ENCODE measurements at places on chromosomes 6 and 20.

GRCh38 chr20:46073443-46073842 is 16.3 kb downstream of the NCOA5 start:
- DNase-seq, result no peak

DNA sequence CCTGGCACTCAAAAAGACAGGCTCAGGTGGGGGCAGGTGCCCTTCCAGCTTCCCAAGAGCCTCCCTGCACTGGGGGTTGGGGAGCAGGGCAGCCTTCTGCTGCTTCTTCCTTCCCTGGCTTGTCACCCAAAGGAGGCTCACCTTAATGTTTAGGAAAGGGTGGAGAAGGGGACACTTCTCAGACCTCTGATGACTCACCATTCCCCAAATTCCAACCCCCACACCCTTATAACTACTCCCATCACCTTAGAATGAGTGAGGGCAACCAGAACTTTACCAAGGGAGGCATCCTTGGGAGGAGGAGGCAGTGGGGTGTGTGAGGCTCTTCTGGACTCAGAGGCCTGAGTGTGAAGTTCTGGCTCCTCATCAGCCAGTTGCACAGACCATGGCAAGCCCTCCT is 15.2 kb upstream of the FOXP4 start:
- DNase-seq, result no peak

DNA sequence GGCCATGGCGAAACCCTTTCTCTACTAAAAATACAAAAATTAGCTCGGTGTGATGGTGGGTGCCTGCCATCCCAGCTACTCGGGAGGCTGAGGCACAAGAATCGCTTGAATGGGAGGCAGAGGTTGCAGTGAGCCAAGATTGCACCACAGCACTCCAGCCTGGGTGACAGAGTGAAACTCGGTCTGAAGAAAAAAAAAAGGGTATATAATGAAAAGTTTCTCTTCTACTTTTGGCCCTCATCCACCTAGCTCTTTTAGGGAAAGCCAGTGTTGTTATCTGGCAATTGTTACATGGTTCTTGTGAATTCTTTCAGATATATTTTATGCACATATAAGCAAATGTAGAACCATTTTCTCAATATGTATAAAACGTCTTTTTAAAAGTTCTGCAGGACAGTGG is 19.0 kb downstream of the KIF3B start:
- DNase-seq, result no peak

DNA sequence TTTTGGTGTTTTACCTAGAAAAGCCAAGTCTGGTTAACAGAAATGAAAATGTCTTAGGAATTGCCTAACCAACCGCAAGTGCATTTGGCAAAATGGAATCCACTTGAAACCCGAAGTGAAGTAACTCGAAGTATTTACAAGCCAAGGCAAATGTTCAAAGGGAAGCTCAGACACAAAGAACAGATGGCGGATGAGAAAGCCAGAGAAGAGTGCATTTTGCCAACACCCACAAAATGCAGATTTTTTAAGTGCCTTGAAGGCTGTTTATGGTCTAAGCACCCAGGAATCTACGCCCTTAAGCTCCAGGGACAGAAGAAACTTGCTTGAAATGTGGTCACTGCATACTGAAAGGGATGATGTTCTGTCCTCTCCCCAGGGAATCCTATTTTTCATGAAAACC is 70.0 kb upstream of the TBXT start:
- no peak for DNase-seq

GRCh38 chr6:111482188-111482958 is 645 bp downstream of the REV3L start:
- peak; percentile 81 for DNase-seq

DNA sequence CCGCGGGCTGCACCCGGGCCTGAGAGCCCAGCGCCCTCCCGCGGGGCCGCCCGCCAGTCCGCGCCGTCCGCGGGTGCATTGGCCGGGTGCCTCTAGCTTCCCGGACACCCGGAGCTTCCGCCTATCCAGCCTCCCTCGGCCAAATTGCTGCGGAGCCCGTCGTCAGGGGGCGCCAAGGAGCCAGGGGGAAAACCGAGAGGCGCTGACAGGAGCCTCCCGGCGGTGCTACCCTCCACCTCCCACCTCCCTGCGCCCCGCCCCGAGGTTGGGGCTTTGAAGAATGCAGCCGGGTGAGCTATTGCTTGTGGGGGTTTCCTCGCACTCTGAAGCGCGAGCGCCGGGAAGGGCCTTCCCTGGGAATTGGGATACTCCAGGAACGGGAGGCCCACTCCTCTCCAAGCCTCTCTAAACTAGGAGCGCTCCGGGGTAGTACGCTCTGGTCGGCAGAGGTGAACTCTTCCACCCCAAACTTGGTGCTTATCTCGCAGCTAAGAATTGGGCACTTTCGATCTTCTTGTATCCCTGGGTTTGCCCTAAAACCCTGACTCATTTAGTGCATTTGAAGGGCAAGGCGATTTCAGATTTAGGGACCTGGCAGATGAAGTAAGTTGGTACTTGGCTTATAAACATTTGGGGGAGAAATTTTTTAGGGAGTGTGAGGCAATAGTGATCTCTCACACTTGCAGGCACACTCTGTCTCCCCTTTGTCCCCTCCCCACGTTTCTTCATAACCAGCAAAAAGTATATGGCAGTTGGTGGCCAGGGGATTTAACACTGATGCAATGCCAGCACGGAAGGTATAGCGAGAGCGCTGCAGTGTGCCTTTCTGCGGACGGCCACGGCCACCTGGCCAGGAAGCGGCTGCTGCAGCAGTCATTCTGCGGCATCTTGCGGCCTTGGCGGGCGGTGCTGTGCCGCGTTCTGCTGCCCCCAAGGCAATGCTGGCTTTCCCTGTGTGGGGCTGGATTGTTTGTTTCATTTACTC is 556 bp downstream of the BEND6 start:
- peak; percentile 92 for DNase-seq

GRCh38 chr20:2183381-2183780 is 81.8 kb downstream of the STK35 start:
- DNase-seq, result no peak

DNA sequence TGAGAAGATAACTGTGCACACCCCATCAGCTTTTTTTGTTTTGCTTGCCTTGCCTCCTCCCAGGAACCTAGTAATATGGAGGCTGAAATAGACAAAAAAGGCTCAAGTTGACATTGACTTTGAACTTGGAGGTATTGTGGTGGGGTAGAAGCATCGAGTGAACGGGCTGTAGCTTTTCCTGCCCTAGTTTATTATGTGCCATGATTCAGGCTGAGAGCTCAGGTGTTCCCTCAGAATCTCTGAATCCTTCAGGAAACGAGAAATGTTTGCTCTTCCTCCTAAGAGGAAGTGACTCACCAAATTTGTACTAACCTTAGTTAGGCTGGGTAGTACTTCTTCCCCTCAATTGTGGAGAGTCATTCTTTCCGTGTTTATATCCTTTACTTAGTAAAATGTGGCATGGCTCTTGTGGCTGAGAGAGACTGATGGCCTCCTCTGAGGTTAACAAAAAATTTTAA is 98.8 kb downstream of the SASH1 start:
- peak; percentile 41 for DNase-seq

GRCh38 chr20:24827603-24828295 is 121.3 kb upstream of the CST7 start:
- no peak for DNase-seq

DNA sequence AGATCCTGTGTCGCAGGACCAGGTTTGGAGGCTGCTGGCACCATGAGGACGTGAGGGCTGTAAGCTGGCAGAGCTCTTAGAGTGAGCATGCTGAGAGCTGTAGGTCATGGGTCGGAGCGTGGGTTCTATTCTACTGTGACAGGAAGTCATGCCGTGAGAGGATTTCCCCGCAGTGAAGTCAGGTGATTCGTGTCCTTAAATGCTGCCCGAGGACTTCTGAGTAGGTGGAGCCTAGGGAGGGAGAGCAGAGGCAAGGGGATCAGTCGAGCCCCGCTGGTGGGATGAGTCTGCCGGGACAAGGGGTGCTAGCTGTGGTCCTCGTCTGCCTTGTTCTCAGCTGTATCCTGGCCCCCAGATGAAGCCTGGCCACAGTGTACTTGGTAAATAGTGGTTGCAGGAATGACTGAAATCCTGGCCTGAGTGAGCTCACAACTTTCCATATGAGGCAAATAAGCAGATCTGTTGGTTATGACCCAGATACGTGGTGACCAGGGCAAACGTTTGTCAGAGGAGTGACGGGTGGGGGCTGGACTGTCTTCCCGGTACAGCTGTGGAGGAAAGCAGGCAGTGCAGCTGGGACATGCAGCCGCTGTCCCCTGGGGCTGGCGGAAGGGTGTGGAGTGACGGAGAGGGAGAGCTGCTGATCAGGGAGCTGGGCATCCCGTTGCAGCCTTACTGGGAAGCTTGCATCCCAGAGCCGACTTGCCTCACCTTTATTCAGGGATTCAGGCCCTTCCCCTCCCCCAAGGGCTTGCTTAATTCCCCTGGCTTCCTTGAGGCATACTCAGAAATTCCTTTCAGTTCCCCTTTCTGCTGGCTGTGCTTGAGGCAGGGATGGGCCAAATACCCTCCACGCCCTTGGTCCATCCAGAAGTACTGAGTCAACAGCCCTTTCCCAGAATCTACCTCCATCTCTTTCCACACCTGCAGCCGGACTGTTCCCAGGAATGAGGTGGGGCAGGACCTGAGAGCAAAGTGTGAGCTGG is 250.9 kb upstream of the RREB1 start:
- DNase-seq, result peak; percentile 98

DNA sequence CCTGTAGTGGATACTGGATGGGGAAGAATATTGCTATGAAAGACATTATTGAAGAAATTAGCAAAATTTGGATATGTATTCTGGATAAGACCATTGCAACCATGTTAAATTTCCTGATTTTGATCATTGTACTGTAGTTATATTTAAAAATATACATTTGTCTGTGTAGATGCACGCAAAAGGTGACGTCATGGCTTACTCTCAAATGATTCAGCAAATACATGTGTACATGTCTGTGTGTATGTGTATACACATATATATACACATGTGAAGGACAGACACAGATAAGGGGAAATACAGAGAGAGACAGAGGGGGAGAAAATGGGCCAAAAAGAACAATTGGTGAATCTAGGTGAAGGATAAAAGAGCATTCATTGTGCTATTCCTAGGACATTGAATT is 82.3 kb upstream of the PLCB4 start:
- DNase-seq, result no peak

DNA sequence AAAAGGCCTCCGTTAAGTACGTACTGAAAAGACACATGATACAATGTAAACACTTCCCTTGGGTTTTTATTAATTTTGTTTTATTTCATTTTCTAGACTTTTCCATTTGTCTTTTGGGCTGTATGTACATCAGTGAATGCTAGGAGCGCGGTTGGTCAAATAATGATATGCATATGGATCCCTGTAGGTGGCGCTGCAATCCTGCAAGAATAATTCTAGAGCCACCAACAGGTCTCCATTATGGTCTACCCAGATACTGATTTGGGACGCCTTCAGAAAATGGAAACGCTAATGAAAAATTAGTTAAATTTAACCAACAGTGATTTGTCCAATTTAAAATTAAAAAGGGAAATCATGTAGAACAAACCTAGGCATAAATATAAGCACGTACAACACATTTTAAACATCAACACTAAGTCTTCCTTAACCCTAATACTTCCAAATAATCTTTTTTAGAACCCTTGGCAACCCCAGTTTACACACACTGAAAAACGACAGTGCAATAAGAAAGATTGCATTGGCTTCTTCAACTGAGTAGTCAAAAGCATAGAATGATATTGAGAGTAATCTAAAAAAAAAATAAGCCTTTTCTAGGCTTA is 433.5 kb downstream of the RFPL4B start:
- peak; percentile 76 for DNase-seq

- DNase-seq, result no peak
These were observed 42.3 kb downstream of the UNC5CL start for GRCh38 chr6:40996591-40997233.

DNA sequence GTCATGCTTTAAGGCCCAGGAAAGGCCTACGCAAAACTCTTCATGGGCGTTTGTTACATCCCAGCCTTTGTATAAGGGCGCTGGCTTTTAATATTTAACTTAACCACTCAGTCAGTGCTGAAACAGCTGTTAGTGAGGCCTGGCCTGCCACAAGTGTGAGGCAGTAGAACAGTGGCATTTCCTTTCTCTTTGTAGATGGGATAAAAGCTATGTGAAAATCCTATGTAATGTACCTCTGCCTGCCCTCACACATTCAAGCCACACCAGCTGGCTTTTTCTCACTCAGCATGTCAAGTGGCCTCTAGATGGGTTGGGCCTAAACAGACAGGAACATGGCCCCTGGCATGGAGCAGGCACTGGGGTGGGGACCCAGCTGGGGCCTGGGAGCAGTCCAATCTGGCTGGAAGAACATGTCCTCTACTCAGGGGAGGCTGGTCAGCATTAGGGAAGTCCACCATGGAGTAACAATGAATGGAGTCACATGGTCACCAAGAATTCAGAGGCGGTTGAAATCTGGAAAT is 20.7 kb downstream of the CGA start:
- no peak for DNase-seq
